HuH-7 (cell line): ENCODE measurements at places on chromosomes 16 and 17.

- no peak for DNase-seq
Observed at GRCh38 chr16:86578611-86579267, 390 bp downstream of the FOXL1 start.

GRCh38 chr16:59905606-59906005 is 1171.5 kb upstream of the GOT2 start:
- no peak for DNase-seq

DNA sequence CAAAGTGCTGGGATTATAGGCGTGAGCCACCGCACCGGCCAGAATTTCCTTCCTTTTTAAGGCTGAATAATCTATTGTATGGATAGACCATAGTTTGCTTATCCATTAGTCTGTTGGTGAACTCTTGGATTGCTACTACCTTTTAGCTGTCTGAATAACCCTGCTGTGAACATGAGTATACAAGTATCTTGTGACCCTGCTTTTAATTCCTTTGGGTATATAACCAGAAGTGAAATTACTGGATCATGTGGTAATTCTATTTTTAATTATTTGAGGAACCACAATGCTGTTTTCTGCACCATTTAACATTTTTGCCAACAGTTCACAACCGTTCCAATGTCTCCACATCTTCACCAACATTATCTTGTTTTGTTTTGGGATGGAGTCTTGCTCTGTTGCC is 4.6 kb upstream of the OTOA start:
- no peak for DNase-seq

DNA sequence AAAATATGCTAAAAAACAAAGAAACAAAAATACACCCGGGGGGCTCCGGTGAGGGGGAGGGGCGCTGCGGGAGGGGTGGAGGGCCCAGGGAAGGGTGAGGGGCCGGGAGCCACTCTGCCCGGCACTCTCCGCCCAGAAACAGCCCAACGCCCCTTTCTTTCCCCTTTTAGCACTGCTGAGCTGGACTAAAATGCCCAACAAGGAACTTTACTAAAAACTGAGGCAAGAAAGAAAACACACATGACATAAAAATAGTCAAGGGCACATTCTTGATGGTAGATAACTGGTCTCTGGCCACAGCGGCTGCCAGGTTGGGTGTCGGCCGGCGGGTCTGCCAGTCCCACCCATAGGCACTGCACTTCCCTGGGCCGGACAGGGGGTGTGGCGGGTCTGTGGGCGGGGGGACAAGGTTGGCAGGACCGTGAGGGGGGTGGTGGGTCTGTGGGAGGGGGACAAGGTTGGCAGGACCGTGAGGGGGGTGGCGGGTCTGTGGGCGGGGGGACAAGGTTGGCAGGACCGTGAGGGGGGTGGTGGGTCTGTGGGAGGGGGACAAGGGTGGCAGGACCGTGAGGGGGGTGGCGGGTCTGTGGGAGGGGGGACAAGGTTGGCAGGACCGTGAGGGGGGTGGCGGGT is 20.9 kb downstream of the METRNL start:
- no peak for DNase-seq

- no peak for DNase-seq
Observed at GRCh38 chr17:58005031-58005727, 1.9 kb downstream of the SRSF1 start.

DNA sequence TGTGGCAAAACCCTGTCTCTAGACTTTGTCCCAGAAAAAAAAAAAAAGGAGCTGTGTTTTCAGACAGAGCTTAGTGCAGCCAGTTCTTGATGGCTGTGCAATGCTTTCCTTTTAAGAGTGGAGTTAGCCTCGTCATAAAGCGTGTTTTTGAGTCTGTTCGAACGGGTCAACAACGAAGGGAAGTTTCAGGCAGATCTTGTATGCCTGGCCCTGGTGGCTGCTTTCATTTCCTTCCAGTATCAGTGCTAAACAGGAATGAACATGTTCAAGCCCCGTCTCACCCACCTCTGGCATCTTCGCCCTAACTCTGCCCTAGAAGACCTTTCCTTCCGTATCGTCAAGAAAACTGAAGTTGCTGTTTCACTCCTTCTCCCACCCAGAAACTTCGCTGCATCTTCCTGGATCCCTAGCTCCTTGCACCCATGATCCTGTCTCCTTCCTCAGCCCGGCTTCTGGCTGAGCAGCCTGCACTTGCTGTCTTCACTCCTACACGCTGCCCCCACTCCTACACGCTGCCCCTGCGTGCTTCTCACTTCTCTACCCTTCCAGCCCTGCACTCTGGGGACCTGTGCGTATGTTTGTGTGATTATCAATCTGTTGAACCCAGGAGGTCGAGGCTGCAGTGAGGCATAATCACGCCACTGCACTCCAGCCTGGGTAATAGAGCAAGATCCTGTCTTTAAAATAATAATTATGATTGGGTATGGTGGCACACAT is 55.3 kb downstream of the USP10 start:
- DNase-seq: no peak

GRCh38 chr17:59890720-59891119 is 2.0 kb downstream of the TUBD1 start:
- DNase-seq: no peak

GRCh38 chr17:41334385-41335305 is 16.0 kb downstream of the KRT33A start:
- DNase-seq: no peak

- no peak for DNase-seq
Observed at GRCh38 chr17:18018411-18018921, 20.5 kb downstream of the ATPAF2 start.

DNA sequence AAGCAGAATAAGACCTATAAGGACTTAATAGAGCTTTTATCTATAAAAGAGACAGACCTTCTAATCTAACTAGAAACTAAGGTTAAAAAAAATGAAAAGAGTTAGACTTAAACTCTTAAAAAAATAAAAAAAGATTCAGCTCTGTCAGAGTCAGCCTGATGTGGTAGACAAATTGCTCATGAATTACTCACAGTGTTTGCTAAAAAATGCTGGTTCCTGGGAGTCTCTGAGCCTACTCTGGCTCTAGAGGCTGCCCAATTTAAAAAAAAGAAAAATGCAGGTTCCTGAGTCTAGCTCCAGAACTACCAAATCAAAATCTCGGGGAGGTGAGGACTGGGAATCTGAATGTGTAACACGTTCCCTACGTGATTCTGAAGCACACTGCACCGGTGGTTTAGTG is 18.1 kb downstream of the SOST start:
- no peak for DNase-seq

DNA sequence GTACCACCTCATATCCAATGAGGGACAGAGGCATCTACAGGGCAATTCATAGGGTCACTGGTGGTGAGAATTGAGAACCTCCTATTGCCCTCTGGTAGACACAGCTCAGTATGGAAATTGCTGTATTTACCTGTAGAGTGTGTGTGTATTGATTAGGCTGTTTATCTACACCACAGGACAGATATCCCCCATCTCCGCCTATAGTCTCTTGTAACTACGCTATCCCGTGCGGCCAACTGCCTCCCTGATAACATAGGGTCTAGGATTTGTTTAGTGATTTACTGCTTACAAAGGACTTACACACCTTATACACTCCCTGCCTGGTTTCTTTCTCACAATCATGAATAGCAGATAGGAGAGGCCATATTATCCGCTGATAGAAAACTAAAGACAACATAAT is 1.7 kb upstream of the STAT3 start:
- no peak for DNase-seq

- DNase-seq: no peak
Observed at GRCh38 chr16:49688036-49688697, 167.7 kb downstream of the ZNF423 start.

GRCh38 chr16:84768061-84768807 is 51.6 kb upstream of the CRISPLD2 start:
- DNase-seq: no peak

GRCh38 chr17:63361182-63361581 is 84.9 kb downstream of the CYB561 start:
- DNase-seq: no peak

DNA sequence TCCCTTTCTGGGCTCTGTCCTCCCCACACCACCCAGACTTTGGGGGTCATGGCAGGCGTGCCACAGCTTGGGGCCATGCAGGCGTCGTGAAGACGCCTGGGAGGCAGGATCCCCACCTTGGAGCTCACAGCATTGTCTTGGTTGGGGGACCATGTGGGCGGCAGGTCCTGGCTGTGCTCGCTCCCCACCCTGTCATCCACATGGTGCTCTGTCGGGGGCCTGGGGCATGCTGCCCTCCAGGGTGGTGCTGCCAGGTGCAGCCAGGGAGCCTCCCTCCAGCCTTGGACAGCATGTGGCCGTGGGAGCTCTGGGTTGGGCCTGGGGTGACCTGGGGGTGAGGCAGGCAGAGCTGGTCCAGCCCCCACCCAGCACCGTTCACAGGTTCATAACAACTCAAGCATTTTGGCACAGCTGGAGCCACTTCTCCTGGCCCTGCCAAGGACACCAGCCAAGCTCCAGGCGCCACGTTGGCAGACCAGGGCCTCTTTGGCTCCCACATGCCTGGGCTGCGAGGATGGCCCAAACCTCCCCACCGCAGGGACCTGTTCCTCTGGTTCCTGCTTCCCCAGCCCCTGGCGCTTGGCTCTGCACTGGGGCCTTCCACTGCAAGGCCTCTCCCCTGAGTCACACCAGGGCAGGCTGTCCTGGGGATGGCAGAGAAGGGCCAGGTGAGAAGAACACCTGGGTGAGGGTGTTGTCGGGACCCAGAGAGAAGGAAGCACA is 15.1 kb upstream of the ATP6V0C start:
- DNase-seq: no peak

GRCh38 chr17:28345419-28346198 is 10.0 kb downstream of the TNFAIP1 start:
- no peak for DNase-seq

GRCh38 chr17:76147211-76148014 is 6.4 kb upstream of the FOXJ1 start:
- no peak for DNase-seq

- no peak for DNase-seq
Observed at GRCh38 chr17:68910789-68911431, 44.3 kb downstream of the ABCA8 start.

GRCh38 chr17:72566671-72567484 is 446.1 kb downstream of the SOX9 start:
- DNase-seq: no peak

DNA sequence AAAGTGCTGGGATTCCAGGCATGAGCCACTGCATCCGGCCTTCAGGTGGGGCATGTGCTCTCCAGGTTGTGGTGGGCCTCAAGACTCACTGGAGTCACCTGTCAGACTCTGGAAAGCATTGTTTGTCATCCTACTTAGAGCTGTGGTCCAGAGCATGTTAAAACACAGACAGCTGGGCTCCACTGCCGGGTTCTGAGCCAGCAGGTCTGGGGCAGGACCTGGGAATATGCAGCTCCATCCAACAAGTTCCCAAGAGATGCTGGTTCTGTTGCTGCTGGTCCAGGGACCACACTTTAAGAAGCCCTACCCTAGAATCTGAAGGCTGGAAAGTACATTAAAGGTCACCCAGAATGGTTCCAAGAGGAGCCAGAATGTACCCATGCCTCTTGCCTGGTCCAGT is 75.3 kb downstream of the GAS7 start:
- no peak for DNase-seq

DNA sequence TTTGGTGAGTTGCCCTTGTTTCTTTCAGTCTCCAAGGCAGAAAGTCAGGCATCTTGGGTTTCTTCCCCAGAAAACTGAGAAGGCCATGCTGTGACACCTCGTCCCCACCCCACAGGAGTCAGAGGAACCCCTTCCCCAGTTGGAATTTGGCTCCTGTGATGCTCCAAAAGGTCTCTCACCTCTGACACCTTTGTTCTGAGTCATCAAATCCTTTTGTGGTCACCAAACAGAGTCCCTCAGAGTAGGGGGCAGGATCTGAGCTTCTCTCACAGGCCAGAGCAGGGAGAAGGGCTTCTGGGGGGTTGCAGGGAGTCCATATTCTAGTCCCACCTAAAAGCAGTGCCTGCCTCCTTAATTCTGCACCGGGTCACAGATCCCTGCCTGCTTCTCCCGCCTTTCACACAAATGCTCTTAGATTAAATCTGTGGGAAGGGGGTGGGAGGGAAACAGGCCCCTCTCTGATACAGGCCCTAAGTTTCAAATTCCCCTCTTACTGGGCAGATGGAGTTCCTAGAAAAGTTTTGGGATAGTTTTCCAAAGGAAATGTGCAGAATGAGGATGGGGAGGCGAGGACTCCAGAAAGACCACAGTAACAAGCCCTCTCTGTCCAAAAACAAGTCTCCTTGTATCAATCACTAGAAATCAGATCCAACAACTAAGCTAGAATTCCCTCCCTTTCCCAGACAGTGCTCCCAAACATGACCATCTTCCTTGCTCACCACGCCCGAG is 1.3 kb downstream of the PHOSPHO1 start:
- no peak for DNase-seq

- peak; percentile 91 for DNase-seq
Observed at GRCh38 chr17:58755577-58756245, at the start of gene PPM1E. TSS of gene PPM1E (plus strand) at chr17:58755854.

- DNase-seq: peak; percentile 69
Observed at GRCh38 chr16:2468725-2469398, 2.2 kb upstream of the NTN3 start.

- DNase-seq: no peak
Observed at GRCh38 chr17:66430846-66431795, 128.7 kb downstream of the PRKCA start.

- DNase-seq: no peak
Observed at GRCh38 chr16:56764835-56765234, 34.9 kb downstream of the NUP93 start.

DNA sequence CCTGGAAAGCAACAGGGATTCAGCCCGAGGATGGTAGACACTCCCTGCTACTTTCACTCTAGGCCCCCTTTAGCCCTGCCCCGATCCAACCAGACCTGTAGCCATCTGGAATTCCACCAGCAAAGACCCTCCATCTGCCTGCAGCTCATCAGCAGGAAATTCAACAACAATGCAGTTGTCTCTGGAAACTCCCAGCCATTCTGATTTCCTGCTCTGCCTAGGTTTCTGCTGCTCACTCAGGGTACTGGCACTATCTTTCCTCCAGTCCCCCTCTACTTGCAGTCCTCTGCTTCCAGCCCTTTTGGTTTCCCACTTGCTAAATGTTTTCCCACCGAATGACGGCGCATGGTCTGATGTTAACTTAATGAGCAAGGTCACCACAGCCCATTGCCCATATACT is 2.7 kb upstream of the SP6 start:
- DNase-seq: no peak

- no peak for DNase-seq
Observed at GRCh38 chr17:78707016-78707415, 75.1 kb downstream of the CYTH1 start.

DNA sequence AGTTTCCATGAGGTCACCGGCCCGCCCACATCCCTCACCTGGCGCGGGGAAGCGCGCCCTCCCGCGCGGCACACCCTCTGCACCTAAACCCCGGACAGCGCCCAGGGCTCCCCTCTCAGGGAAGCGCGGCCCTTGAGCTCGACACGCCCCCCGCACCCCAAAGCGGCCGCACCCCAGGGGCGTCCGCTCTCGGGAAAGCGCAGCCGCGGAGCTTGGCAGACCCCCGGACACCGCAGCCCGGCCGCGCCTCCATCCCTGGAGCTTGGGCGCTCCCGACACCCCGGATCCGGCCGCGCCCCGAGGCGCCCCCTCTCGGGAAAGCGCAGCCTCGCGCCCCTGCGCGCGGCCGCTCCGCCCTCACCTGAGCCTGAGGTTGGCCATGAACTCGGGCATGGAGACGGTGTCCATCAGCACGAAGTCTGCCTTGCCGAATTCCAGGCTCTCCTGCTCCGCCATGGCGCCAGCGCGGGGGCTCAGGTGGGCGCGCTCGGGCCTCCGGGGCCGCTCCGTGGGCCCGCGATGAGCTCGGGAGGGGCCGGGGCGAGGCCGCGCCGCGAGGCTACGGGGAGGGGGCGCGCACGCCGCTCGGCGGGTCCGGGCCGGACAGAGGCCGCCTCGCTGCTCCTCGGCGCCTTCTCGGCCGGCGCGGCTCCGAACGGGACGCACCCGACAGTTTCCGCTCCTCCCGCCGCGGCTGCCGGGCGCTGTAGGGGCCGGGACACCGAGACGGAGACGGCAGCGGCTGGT is at the start of gene MYO1D:
MYO1D (minus strand) TSS at position 708 of the 747 bp plus-strand sequence; CDS start at position 456, 252 bp downstream.
- peak; percentile 39 for DNase-seq
